ENCODE measurements at places on chromosomes 1 and 21.

GRCh38 chr1:225617956-225618355 lies 35.0 kb downstream of the ENAH start:
- no peak for DNase-seq

DNA sequence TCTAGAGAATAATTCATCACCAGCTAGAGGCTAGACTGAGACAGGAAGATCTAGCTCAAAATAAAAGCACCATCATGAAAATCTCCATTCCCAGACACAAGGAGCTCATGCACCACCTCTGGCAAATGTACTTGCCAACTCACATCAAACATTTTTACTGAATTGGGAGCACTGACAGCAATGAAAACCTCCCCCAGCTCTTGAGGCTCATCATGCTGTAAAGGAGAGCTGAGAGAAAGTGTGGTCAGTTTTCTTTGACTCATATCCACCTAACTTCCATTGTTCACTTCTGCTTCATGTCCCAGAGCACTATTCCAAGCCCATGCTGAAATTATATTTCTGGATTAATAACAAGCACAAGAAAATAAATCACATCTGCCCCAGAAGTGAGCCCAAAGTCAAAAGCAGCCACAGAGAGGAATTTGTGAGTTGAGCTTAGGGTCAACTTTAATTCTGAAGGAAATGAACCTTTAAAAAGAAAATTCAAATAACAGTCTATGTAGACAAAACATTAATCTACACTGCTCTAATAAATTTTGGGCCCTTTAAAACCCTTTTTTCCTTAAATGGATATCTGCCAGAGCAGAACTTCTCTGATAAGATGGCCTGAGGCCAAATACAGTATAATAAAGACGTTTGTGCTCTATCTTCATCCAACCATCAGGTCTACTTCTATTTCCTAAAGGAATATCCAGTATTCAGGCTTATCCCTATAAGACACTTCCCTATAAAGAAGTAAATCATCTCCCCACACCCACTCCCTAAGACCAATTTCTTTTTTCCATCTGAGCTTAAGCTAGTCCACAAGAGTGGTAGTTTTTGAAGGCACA lies 85.9 kb upstream of the ADAM30 start:
- no peak for DNase-seq

- no peak for DNase-seq
Observed at GRCh38 chr1:21904454-21904703, 32.7 kb downstream of the HSPG2 start.

DNA sequence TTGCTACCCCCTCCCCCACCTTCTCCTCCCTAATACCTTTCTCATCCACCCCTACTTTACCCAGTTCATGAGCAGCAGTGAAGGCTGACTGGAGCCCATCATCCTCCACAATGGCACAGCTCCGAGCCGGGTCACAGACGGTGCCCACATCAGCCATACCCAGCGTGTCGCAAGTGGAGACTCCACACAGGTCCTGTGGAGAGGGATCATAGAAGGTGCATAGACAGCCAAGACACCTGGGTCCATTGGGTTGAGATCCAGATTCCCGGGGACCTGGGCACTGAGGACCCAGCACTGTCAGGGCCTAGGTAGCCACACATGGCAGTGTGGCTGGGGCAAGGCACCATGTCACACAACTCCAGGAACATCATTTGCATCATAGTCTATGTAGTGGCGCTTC lies 2.7 kb downstream of the ADAMTS4 start:
- no peak for DNase-seq

DNA sequence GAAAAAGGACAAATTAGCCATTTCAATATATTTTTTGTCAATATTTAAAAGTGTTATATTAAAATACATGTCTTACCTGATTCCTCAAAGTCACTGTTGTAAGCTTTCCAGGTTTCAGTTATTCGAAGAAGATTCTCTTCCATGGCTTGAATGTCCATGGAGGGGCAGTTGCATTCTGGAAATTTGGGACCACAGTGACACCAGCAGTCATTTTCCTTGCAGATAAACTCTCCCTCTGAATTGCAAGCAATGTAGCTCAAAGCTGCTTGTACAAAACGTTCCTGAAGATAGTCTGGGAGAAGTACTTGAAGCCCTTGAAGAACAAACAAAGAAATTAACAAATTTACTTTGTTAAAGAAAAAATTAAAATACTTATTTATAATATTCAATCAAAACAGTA lies 251.7 kb downstream of the BRINP3 start:
- DNase-seq: no peak

- DNase-seq: no peak
Observed at GRCh38 chr1:40768146-40768990, 15.2 kb upstream of the KCNQ4 start.

GRCh38 chr1:99240621-99241020 lies 23.7 kb upstream of the PLPPR4 start:
- DNase-seq: no peak

DNA sequence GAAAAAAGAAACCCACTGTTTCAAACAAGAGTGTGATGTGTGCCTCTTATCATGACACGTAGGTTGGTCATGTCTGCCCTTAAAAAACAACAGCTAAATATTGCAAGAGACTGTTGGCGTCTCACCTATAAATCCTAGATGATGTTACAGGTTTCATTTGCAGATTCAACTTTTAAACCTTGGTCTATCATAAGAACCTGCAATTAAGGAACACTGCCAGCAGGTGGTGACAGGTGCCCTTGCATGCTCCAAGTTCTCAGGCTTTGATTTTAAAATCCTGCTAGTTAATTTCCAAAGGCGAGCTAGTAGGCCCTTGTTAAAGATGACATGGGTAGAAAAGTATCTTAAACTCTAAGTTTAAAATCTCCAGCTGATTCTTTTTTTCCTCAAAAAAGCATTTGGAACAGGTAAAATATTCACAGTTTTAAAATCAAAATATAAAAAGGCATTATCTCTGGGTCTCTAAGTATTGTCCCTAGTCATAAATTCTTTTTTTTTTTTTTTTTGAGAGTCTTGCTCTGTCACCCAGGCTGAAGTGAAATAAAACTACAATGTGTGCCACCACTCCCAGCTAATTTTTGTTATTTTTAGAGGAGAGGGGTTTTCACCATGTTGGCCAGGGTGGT lies 39.1 kb downstream of the CLSTN1 start:
- DNase-seq: peak; percentile 60

DNA sequence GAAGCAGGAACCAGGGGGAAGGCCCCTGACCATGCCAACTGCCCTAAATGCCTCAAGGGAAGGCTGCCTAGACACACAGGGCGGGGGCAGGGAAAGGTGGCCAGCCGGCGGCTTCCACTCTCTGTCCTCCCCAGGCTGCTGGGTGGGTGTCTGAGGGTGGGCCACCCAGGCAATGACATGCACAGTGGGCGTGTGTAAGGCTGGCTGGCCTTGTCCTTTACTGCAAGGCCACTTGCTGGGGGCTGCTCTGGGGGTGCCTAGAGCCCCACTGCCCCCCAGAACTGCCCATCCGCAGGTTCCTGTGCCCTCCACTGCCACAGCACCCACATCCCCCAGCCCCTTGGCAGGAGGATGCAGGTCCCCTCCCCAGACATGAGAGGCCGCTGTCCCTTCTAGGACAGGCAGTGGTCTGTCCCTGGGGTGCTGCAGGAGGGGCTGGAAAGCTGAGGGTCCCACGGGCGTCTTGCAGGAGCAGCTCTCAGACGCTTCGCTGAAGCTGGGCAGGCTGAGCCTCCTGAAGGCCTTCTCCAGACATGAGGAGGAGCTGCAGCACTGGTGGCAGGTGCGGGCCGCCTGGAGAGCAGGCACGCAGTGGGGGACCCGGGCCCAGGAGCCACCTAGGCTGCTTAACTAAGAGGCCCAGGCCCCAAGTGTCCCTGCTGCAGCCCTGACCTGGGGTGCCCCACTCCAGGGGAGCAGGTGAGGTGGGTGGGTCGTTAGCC lies 10.1 kb downstream of the CCDC27 start:
- no peak for DNase-seq

GRCh38 chr1:164261691-164262240 lies 297.2 kb upstream of the PBX1 start:
- no peak for DNase-seq

GRCh38 chr1:52469108-52469507 lies 64.7 kb downstream of the PRPF38A start:
- DNase-seq: no peak

GRCh38 chr1:36118447-36119204 lies 6.4 kb downstream of the COL8A2 start:
- DNase-seq: no peak

GRCh38 chr1:153248176-153248879 lies 11.2 kb upstream of the LORICRIN start:
- no peak for DNase-seq

GRCh38 chr1:228306275-228307217 lies 98.7 kb downstream of the OBSCN start:
- DNase-seq: no peak

DNA sequence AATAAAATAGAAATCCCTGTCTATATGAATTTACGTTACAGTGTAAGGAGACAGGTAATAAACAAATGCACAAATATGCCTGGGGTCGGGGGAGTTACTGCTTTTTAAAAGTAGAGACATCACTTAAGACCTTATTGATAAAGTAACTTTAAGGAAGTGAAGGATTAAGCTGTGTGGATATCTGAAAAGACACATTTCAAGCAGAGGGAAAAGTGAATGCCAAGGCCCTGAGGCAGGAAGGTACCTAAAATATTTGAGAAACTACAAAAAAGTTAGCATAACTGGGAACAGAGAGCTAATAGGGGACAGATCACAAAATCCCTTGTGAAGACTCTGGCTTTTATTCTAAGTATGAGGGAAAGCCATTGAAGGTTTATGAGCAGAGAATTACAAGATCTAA lies 41.5 kb downstream of the TUT4 start:
- no peak for DNase-seq

DNA sequence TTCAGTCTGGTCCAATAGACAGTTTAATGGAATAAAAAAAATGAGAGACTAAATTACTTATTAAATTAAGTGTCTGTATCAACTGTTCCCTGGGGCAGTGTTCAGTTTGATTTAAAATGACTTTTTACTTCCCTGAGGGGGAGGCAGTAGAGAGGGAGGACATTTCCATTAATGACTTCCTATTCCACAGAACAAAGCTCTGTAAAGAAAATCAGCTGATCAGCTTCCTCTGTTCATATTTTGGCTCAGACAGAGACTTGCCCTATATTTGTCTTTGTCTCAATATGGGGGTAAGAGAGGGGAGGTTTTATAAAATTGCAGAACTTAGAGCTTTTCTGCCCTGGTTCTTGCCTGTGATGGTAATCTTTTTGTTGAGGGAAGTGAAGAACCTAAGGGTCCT lies 8.4 kb downstream of the CFAP126 start:
- DNase-seq: no peak

DNA sequence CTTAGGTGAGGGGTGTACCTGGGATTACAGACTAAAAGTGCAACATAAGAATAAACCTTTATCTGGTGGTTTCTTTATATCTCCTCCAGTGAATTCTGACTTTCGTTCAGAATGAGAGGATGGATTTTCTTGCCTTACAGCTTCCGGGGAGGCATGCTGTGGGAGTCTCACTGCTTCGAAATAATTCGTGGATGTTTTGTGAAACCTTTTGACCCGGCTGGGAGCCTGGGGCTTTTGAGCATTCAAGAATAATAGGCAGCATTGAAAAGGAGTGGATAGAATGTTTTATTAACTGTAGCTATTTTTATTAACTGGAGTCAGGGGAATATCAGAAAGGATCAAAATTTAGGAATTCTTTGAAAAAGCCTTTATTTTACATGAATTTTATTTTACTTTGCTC lies 149.1 kb downstream of the RWDD3 start:
- DNase-seq: no peak
